ENCODE measurements at places on chromosomes 1 and 21.

- no peak for DNase-seq
Measured at GRCh38 chr1:236786453-236786852, 8.6 kb upstream of the MTR start.

- no peak for DNase-seq
Measured at GRCh38 chr21:39346206-39346605, 2.7 kb downstream of the HMGN1 start.

DNA sequence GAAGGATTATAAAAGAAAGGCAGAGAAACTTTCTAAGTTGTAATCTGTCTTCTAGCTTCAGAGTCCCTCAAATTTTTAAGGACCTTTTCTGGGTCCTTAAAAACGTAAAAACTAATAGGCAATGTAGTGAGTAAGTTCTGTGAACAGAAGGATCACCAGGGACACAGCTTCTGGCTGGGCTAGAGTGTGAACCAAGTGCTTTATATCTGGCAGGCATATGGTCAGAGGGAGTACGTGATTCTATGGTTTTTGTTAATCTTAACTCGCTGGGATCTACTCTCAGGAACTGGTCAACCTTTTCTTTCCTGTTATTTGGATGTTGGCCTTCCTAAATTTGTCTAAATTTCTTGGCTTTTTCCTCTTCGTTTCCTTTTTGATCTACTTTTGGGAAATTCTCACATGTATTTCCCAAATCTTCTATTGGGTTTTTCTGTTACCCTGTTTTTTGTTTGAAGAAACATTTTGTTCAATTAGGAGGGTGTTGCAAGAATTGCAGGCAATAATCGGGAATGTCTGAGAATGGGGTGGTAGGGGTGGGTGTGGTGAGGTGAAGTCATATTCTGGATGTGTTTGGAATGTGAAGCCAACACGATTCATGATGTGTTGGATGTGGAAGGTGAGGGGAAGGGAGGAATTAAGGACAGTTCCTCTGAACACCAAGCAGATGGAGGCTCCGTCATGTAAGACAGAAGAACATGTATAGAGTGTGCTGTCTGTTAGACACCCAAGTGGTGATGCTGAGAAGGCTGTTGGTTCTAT is 193.2 kb downstream of the FMN2 start:
- no peak for DNase-seq

GRCh38 chr1:93595743-93596142 is 85.9 kb downstream of the BCAR3 start:
- no peak for DNase-seq

DNA sequence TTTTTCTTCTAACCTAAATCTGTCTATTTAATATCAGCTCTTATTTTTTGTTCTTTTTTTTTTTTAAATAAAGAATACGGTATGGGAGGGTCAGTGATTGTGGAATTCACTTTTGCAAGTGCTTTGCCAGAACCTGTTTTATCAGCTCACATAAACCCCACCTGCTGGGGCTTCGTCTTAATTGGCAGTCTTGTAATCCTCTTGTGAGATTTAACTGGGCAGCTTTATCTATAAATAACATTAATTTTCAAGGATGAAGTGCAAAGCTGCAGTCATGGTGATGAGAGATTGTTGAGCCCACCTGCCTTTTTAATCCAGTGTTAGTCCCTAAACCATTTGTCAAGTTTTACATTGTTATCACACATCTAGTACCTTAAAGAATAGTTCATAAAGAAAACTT is 18.2 kb upstream of the PDC start:
- no peak for DNase-seq

GRCh38 chr1:221759436-221759835 is 17.5 kb upstream of the DUSP10 start:
- peak; percentile 52 for DNase-seq

GRCh38 chr21:38306433-38307141 is 49.8 kb downstream of the KCNJ15 start:
- DNase-seq, result no peak

DNA sequence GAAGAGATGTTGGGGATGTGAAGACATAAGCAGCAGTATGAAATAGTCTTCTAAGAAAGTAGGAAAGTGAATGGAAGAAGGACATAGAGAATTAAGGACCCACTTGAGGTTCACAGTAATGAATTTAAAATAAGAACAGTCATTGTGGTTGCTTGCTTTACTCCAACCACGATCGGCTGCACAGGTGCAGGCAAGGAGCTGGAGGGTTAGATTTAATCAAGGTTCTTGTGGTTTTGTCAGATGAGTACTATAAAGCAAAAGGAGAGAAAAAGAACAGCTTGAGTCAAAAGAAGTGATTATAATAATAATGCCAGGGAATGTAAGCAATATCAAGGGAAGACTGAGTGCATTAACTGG is 46.1 kb upstream of the RBM34 start:
- DNase-seq, result peak; percentile 38

- no peak for DNase-seq
Measured at GRCh38 chr1:206445911-206446356, 24.3 kb upstream of the IKBKE start.

- no peak for DNase-seq
Measured at GRCh38 chr1:3795453-3796214, 664 bp downstream of the LRRC47 start.

GRCh38 chr1:62391369-62391971 is 45.4 kb upstream of the USP1 start:
- DNase-seq, result peak; percentile 59

- no peak for DNase-seq
Measured at GRCh38 chr1:30014031-30014430, 709.4 kb downstream of the MATN1 start.

- DNase-seq, result no peak
Measured at GRCh38 chr1:230408971-230409370, 17.2 kb downstream of the PGBD5 start.

DNA sequence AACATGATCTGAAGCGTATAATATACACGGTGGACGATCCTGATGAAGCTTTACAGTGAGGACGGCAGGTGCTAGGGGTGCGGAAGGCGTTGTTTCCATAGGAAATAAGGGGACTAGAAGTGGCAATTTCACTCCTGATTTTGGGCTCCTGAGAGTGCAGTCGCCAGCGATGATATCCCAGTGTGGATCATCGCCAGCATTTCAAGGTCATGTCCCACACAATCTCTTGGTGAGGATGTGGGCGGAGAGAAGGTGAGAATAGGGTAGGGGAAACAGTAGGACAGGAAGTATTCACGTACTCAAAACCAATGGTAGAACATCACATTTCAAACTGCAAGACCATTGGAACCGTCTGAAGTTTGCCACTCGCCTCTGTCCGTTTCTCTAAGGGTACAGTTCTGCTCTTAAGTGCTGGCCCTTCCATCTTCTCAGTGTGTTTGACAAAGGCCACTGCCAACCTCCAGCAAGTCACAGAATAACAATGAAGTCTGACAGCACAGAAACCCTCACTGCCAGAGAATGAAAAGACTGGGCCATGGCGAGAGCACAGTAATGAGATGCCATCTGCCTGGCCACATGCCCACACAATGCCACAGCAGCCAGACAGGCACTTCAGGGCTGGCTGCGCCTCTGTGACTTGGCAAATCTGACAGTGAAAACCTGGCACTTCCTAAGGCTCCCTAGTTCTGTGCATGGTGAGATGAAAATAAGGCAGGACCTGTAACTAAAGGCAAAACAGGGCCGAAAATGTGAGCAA is 27.9 kb downstream of the PCSK9 start:
- DNase-seq, result peak; percentile 45

DNA sequence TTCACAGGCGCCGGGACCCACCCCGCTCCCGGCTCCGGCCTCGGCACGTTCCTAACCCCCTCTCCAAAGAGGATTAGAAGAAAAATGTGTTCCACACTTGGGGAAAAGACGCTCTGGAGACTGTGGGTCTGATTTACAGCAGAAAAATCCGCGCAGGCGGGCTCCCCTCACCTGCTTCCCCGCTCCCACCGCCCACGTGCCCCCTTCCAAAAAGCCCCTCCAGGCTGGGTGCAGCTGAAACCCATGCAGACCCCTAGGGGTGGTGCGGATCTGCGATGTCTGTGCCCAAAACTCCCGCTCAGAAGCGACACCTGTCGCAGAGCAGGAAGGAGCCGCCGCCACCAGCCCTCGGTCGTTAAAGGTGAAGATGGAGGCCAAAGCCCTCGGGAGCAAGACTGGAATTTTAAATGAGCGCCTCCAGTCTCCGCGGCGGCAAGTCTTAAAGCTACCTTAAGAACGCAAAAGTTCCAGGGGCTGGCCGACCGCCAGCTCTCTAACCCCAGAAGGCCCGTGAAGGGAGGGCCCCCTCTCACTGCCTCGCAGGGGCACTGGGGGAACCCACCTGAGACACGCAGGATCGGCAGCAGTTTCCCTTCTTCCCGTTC is 688 bp upstream of the CHD5 start:
- DNase-seq, result no peak

DNA sequence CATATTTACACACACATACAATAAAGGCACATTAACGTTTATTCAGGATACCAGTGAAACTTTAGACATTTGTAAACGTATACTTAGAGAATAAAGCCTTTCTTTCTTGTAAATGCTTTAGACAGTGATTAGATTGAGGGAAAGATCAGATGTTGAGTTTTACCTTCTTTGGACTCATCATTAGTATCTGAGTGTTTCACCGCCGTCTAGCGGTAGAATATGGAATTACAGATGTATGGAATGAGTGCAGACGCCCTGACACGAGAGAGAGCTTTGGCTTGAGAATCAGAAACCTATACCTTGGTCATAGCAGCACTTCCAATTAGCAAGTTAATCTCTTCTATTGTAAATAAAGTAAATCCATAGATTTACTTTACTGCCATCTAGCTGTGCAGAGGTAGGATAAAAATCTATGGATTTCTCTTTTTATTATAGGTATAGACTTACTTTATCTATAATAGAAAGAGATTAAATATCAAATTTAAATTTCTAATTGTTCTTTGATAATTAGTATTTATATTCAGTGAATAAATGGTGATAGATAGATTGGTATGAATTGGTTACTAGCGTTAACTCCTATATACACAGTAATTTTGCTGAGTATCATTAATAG is 12.6 kb downstream of the FLG2 start:
- peak; percentile 74 for DNase-seq

GRCh38 chr21:44519346-44520325 is 20.4 kb downstream of the KRTAP10-1 start:
- no peak for DNase-seq

GRCh38 chr1:77639056-77639455 is 43.4 kb downstream of the ZZZ3 start:
- DNase-seq, result no peak

- DNase-seq, result peak; percentile 81
Measured at GRCh38 chr21:34367320-34367935, 3.6 kb downstream of the KCNE2 start.

GRCh38 chr1:212950243-212951125 is at the start of gene VASH2:
Gene VASH2, plus strand, starts transcription at chr1:212950541. Its CDS starts 1,002 bp downstream, at chr1:212951543.
- DNase-seq, result peak; percentile 56

Data from hematopoietic multipotent progenitor cell treated with erythropoietin and hydrocortisone succinate and interleukin-3 and kit ligand, for 8 days (in vitro differentiated cells).